Fibroblast of skin of left biceps (primary cell): ENCODE measurements at places on chromosomes 3 and 15.

DNA sequence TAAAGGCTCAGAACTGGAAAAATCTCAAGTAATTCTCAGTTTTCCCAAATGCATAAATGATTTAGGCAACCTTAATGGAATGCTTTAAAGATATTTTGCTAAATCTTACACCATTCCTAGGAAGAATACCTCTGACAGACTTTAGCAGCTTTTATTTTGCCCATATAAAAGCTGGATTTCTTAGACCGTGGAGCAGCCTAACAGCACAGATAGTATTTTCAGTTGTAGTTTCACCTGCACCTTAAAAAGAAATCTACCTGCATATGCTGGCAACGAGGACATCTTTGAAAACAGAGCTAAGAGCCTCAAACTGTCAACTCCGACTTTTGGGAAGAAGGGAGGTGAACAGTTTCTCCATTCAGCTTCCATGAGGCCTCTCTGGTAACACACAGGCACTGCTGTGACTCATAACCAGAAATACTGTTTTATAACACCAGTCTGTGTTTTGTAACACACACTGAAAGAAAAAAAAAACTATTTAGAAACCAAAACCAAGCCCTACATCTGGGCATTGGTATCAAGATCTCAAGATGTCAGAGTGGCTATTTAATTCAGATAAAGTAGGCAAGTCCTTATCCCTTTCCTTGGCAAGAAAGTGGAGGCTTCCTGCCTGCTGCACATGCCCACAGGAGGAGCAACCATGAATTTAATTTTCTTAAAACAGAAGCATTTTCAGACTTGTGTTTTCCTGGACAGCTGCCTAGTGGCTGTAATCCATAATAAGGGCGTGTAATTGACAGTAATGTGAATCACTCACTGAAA is 181.5 kb upstream of the ICE2 start:
- peak; percentile 61 for DNase-seq

DNA sequence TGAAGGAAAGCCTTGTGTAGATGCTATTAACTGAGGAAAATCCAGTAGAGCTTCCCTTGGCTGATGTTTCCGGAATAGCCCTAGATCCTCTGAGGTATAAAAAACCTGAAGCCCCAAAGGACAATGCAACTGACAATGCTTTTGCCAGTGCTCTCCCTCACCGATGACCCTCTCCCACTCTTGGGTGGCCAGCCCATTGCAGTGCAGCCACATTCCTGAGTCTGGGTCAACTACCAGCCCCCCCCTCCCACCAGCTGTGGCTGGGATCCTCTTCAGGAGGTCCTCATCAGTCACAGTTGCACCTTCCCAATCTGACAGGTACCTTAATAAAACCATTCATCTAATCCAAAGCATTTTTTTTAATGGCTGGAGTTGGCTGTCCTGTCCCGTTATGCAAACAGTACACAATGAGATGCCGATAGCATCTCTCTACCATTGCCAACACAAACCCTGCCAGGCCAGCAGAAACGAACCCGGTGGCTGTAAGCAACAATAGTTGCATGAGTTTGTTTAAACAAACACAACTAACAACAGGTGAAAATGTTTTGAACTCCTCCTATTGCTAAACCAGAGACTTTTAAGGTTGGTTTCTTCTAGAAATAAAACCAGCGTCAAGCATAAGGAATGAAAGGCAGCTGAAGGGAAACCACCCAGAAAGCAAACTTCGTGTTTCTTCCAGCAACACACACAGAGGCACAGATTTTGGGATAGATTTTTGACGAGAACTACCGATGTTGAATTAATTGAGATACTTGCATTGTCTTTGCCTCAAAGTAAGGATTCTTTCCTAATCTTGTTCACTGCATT is 128.3 kb upstream of the ARHGEF3 start:
- no peak for DNase-seq

GRCh38 chr3:165193366-165194254 is 2.6 kb downstream of the SLITRK3 start:
- DNase-seq, result no peak

DNA sequence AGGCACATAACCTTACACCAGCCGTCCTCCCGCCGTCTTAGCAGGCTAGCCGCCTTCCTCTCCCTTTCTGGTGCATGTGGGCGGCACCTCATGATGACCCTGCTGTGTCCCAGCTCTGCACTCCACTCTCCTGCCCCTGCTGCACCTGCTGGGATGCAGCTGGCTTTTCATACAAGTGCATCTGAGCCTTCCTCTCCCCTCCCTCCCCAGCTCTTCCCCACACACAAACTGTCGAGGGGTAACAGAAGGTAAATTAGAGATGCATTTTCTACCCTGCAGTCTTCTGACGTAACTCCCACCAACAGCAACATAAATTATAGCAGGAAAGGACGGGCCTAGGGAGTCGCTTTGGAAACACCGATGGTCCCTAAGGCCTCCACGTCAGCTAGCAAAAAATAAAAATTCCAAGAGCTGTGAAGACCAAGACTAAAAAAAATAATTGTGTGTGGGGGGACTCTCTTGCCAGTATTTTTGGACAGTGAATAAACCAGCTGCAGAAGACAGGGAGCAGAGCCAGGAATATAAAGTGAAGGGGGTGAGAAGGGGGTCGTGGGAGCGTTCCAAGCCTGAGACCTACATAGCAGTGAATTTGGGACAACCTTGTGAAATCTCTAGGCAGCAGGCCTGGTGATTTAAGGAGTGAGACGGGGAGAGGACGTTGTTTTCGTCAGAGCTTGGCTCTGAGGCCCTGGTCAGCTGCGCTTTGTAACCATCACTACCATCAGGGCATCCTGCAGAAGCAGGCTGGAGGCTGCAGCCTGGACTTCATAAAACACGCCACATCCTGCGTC is 216.2 kb downstream of the ADAMTS17 start:
- no peak for DNase-seq

DNA sequence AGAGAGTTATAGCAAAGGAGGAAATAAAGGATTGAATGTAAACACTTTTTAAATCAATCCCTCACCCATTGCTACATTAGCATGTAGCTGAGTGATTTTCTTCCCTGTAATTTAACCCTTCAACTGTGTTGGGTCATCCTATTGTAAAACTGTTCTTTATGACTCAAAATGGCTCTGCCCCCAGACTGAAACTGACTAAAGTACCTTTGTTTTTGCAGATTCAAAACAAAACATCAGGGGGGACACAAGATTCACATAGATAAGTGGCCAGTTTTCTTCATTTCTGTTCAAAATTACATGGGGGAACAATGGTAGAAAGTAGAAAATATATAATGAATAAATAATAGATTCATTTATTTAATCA is 268.4 kb downstream of the IGSF11 start:
- DNase-seq, result no peak

- no peak for DNase-seq
Observed at GRCh38 chr15:84611631-84612030, 10.8 kb downstream of the ZSCAN2 start.

DNA sequence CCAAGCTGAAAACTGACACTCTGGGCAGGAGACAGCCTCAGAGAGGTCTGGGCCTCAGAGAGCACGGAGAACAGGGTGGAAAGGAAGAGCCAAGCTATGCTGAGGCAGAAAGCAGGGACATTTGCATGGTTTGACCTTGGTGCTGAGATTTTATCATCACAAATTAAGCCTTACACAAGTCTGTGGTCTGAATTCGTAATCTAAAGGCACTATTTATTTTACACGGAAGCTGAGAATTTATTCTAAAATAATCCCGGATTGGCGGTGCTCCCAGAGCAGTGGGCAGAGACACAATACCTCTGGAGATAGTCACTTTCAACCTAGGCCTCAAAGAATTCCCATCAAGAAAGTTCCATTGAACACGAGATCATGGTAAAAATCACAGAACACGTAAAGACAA is 47.5 kb downstream of the CFAP92 start:
- DNase-seq, result no peak
